ENCODE measurements at places on chromosomes 2 and 18.

DNA sequence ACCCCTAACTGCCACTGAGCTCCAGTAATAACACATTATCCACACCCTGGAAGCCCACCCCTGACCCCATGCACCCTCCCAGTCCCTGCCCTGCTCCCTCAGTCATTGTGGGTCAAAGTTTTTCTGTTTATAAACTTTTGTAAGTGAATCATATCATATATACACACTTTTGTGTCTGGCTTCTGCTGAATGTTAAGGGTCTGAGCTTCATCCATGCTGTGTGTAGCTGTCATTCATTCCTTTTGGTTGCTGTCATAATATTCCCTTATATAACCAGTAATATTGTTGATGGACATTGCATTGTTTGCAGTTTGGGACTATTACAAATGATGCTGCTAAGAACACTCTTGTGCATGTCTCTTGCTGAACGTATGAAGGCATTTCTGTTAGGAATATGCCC lies 14.5 kb downstream of the CNNM4 start:
- DNase-seq: no peak

GRCh38 chr18:10421859-10422258 lies 32.6 kb upstream of the APCDD1 start:
- no peak for DNase-seq

GRCh38 chr18:22971038-22971437 lies 37.9 kb downstream of the RBBP8 start:
- no peak for DNase-seq

DNA sequence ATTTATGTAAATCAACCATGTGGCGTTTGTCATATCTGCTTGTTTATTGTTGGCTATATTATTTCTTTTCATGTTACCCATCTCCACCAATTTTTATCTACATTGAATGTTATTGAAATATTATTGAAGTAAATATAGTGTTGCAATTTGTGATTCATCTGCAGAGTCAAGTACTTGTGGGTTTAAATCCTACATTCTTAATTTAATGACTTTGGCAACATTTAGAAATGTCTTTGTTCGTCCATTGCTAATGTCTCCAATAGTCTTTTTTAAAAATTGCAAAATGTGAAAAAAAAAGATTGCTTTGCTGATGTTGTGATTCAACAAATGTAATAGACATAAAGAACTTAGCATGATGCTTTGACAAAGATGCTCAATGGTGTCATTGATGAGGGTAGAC lies 1572.8 kb upstream of the PIK3C3 start:
- no peak for DNase-seq

DNA sequence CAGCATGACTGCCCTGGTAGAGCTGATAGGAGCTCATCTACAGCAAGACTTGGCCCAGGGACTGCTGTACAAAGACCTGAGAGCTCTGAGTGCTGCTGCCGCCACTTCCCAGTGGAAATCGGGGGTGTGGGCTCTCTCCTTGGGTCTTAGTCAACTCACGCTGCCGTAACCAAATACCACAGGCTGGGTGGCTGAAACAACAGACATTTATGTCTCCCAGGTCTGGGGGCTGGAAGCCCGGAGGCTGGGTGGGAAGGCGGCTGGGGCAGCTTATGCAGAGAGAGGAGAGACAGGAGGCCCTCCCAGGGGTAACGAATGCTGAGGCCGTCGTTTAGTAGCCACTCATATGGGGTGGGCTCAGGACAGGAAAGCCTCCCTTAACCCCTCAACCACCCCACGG lies 15.4 kb upstream of the MAL start:
- DNase-seq: no peak

- peak; percentile 15 for DNase-seq
Observed at GRCh38 chr2:1685957-1686783, 58.1 kb downstream of the PXDN start.

- no peak for DNase-seq
Observed at GRCh38 chr18:34380326-34380725, 155.6 kb upstream of the NOL4 start.

DNA sequence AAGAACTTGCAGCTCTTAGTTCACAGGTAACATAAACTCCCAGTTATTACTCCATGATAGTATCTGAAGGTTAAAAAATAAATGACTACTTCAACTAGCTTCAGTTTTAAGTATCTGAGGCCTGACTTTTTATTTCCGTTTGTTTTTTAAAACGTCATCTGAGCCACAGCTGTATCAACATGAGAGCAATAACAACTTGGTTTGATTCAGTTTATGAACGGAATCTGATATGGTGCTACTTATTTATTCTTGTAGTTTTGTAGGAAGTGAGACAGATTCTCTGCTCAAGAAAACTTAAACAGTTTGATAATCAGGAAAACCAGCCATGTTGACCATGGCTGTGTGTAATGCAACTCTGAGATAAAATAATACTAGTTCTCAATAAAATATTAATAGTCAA lies 34.9 kb downstream of the NAB1 start:
- DNase-seq: peak; percentile 78

GRCh38 chr18:2425426-2426317 lies 145.6 kb downstream of the METTL4 start:
- DNase-seq: no peak

DNA sequence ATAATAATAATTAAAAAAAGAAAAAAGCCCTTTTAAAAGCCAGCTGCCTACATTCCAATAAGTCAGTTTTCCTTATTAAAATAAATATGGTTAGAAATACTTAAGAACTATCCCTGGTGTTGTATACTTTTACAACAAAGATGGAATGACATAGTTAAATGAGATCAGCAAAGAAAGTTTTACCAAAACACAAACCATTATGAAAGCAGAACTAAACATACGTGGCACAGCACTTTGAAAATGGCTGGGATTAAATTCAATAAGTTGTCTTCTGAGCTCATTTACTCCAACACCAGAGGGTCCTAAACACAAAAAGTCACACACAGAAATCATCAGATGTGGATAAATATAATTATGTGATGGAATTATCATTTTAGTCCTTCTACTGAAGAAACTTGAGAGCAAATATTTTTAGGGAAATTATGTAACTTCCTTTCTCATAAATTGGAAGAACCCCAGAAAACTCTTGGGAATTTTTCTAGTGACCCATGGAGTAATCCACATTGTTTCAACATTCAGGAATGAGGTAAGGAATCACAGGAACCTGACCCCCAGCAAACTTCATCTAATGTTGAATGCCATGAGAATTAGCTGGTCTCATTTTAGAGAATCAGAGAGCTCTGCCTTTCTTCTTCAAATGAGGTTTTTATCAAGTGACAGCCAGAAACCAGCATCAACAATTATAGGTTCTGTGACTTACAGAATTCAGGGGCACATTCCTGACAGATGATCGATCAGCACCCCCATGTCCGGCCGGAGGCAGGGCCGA lies 11.5 kb upstream of the TMEM237 start:
- DNase-seq: peak; percentile 74

GRCh38 chr2:46082531-46083485 lies 214.4 kb upstream of the EPAS1 start:
- no peak for DNase-seq

DNA sequence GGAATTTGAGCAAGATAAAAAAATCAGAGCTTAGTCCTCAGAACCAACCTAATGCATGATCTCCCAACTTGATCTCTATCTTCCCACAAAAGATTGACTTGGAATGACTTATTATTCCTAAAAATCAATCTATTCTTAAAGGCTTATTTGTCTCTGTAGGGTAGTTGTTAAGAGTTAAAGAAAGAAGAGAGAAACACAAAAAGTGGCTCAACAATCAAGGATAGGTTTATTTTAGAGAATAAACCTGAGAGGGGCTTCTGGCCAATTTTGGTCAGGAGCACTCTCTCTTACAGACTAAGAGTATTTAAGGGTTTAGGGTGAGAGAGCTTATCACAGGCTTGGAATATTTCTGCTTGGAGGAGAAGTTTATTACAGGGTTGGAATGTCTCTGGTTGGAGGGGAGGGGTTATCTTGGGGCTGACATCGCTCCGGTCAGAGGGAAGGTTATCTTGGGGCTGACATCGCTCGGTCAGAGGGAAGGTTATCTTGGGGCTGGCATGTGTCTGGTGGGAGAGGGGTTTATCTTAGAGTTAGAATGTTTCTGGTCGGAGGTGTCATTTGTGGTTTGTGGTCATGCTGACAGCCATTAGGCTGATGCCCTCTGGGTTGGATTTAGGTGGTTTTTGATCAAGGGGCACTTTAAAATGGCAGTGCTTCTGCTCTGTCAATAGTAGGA lies 2.4 kb upstream of the MFF start:
- DNase-seq: no peak

DNA sequence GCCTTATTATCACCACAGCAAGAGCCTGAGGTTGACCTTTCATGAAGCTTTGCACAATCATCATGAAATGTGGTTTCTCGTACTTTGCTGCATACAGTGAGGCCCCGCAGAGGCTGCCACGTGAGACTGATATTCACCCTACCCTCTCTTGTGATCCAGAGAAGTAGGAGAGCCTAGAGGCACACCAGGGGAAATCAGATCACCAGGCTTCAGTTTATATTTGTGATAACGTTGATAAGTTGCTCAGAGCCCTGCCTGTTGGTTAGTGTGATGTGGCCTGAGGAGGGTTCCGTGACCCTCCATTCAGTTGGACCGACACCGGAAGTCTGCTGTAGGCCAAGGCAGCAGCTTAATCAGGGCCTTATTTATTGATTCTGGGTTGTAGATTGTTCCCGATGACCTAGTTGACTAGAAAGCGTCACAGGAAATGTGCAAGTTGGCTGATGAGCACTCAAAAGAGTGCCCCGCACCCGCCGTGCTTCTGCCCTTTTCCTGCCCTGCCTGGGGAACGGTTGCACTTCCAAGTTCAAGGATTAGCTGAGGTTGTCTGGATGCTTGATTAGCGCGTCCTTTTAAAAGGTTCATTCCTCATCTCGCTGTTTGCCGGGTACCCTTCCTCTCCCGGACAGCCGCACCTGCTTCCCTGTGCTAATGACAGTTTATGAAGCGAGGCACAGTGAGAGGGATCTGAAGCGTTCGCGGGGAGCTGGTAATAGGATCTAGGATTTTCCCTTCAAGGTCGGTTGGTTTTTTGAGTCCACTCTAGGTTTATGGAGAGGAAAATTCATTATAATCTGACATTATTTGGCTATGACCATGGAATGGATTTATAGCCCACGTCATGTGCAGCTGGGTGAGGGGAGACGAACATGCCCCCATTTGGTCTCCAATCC lies 146.4 kb downstream of the SH3RF3 start:
- DNase-seq: no peak

GRCh38 chr18:54942569-54942968 lies 16.7 kb downstream of the CCDC68 start:
- no peak for DNase-seq

DNA sequence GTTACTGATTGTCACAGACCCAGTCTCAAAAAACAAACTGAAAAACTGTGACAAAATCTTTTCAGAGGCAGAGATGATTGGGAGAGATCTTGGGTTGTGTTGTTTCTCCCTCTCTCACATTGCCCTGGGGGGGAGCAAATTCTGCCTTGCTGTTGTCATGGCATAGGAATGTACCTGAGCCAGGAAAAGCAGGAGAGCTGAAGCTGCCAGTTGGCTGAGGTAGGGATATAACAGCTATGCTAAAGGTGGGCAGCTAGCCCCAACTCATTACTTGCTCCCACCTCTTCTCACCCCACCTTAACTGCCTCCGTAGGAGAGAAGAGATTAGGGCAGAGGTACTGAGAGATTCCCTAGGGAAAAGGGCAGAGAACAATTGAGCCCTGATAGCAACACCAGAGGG lies 299.3 kb downstream of the OSR1 start:
- no peak for DNase-seq

DNA sequence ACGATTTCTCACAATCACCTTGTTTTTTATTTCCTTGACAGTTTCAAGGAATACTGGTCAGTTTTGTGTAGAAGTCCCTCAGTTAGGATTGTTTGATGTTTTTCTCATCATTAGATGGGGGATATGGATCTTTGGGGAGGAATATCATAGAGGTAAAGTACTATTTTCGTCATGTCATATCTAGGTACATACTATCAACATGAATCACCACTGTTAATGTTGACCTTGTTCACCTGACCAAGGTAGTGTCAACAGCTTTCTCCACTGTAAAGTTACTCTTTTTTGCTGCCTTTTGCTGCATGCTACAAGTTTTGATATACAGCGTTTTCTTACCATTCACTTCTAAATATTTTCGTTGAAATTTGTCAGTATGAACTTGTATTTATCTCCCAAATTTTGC lies 32.7 kb downstream of the NLRC4 start:
- DNase-seq: no peak

DNA sequence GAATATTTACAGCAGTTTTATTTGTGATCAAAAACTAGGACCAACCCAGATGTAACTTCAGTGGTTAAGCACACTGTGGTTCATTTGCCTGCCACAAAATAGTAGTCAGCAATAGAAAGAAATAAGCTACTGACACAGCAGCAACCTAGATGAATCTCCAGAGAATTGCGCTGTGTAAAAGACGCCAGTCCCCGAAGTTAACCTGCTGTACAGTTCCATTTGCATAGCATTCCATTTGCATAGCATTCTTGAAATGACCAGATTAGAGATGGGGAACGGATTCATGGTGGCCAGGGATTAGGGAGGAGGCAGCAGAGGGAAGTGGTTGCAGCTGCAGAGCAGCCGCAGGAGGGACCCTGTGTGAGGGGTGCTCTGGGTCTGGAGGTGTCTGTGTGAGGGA lies 39.3 kb upstream of the NFATC1 start:
- DNase-seq: no peak

DNA sequence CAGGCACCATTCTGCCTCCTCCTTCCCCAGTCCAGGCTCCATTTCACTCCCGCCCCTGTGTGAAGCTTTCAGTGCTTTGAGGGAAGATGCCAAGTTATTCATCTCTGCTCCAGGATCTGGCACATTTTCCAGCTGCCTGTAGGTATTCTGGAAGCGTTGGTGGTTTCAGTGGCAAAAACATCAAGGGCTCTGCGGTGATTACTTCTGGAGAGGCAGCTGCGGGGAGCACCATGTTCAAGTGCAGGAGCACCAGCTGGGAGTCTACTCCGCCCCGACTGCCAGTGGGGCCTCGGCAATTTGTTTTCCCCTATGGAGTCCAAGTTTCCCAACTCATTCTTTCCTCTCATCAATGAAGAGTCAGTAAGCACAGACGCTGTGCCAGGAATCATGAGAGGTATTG lies 211.7 kb downstream of the CLIP4 start:
- DNase-seq: no peak

Data from pulmonary artery endothelial cell (primary cell).